OCI-LY7 (cell line): ENCODE measurements at places on chromosomes 4 and X. TPM values are rescaled to one million over a fixed set of nuclear protein-coding genes. Genes with fewer than 3 reads are reported as not detected.

Gene BMP3
- 55.0 and 55.9 TPM in 2 replicates for total RNA-seq

Gene KANTR
- 26.2 and 32.9 TPM in 2 replicates for total RNA-seq

Gene ERAS
- total RNA-seq = 0.30 TPM in 1 of 2 replicates, not detected in the other

Gene MAGIX
- total RNA-seq = 1.1 and 1.7 TPM in 2 replicates

Gene UGT2B7
- not detected in 2 replicates for total RNA-seq
